GM20000 (cell line): ENCODE measurements at places on chromosomes 2 and 18.

DNA sequence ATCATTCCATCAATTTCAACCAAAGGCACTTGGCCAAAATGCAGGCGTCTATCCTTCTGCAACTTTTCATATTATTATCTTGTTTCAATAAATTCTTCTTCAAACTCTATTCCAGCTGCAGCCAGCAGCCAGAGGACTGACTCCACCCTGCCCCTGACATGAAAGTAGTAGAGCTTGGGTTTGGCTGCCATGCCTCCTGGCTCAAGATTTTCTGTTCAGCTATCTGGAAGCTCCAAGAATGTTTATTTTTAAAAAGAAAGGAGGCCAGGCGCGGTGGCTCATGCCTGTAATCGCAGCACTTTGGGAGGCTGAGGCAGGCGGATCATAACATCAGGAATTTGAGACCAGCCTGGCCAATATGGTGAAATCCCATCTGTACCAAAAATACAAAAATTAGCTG, 4.9 kb downstream of the DNAH7 start:
- no peak for DNase-seq

DNA sequence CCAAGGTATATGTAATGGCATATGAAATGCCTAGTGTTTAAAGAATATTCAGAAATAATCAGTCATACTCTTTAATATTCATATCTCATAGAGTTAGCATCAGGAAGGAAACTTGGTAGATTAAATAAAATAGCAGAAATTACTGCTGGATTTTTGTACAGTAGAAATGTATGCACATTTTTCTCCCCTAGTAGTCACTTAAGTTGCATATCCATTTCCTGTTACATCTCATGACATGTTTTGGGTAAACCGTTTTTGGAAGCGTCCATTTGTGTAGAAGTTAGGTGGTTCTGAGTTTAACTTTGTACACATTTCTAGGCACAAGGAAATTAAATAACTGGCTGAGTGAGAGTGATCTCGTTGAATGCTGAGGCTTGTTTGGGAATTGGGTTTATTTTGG, 21.9 kb downstream of the NEDD4L start:
- DNase-seq = no peak

GRCh38 chr2:230643576-230644291, 68.9 kb upstream of the CAB39 start:
- DNase-seq = peak; percentile 61

DNA sequence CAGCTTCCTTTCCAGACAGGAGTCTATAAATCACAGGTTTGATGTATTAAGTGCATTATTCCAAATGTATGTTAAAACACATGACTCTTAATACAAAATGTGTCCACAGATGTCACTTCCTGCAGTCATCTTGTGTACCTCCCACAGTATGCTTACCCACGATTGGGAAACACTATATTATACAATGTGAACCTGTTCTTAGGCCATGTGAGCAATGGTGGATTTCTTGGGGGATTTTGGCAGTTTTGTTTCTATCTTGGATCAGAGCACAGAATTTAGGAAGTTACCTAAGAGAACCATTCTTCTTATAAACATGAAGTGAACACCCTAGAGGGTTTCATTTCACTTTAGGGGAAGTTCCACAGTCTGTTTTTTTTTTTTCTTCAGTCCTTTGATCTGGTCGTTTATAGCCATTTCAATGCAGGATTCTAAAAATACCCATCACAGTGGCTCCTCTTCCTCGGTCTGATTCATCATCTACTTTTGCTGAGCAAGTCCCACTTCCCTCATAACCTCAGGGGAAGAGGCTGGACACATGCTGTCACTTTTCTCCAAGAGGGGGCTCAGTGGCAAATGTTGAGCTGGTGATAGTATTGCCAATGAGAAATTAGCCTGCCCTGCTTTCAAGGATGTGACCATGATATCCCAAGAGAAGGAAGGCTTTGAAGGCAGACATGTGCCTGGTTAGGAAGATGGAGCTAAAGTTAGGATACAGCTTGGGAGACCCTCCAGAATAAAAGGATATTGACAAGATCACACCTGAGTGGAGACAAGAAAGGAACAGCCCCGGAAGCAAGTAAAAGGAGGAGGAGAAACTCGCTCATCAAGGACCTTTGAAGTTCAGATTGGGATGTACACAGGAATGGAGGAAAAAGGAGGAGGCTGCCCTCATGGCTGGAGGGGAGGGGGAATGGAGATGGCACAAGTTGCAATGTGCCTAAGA, 22.6 kb downstream of the PLEK start:
- peak; percentile 61 for DNase-seq

GRCh38 chr18:32717126-32717525, 55.7 kb downstream of the KLHL14 start:
- DNase-seq = no peak

GRCh38 chr18:7516266-7517117, 50.6 kb upstream of the PTPRM start:
- no peak for DNase-seq

GRCh38 chr18:12287131-12287681, 20.8 kb upstream of the TUBB6 start:
- no peak for DNase-seq

DNA sequence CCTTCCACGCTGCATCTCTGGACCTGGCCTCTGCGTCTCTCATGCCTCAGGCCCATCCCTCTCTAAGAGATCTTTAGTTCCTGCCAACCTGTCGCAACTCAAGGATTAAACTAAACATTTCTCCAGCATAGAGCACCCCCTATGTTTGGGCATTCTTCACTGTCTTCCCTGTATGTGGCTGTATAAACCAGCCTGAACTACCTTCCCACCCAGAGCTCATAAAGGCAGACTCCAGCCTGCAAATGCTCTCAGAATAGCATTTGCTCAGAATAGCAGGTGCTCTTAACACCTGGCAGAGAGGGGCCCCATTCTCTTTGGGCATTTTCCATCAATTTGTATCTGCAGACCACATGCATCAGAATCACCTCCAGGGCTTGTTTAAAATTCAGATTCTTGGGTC, 83.4 kb downstream of the EHD3 start:
- no peak for DNase-seq

GRCh38 chr2:7841751-7842150, 840.1 kb upstream of the ID2 start:
- no peak for DNase-seq
